ENCODE measurements at places on chromosomes 11 and 22. TPM values are rescaled to one million over a fixed set of nuclear protein-coding genes. Genes with fewer than 3 reads are reported as not detected.

- DNase-seq: no peak
These were observed 6.1 kb upstream of the ZBTB16 start for GRCh38 chr11:114053406-114053805.

- DNase-seq: no peak
These were observed 125.7 kb downstream of the TENM4 start for GRCh38 chr11:79314906-79315689.

LRRC10B gene
- 0.72 TPM for total RNA-seq

GRCh38 chr22:37990301-37990700 lies 5.9 kb upstream of the SOX10 start:
- DNase-seq: no peak

ANO9 gene
- total RNA-seq: 1.3 TPM

GRCh38 chr11:15146271-15147003 lies 31.7 kb downstream of the INSC start:
- no peak for DNase-seq

RCOR2 gene
- 6.7 TPM for total RNA-seq

DNA sequence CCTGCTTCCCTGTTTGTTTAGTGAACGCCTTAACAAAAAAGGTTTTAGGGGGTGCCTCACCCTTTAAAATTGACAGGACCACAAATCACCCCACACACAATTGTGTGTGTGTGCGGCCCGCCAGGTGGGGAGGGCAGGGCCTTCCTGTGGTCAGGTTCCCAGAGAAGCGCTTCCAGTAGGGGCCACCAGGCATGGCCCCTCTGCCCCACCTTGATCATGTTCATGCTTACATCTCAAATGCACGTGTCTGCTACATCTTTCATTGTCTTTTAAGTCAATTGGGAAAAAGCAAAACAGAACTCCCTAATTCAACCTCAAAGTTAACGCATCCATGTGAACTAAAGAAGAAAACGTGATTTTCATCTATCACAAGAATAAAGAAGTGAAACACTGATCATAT lies 1335.3 kb downstream of the TBC1D22A start:
- no peak for DNase-seq

DNA sequence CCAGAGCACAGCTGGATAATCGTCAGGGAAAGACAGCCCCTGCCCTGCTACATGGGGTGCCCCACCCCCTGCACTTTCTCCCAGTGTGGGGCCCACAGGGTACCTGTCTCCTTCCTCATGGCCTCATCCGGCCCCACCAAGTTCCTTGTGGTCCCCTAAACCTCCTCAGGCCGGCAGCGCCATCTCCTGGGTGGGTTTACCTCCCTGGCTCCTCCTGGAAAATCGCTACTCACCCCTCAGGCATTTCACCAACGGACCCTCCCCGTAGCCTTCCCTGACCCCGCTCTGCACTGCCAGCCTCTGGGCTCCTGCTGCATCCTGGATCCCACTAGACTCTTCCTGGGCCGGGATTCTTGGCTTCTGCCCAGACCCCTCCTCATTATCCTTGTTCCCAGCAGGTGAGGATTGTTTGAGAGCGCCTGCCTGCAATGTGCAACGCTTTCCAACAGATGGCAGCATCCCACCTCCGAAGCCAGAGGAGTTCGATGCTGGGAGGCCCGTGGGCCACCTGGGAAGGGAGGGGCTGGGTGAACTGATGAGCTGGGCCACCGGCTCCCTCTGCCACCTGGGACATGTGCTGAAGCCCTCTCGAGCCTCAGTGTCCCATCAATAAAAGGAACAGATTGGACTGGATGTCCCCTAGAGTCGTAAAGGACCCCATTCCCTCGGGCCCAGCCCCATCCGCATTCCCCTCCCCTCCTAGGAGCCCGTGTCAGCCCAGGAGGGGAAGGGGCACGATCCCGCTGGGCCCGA lies 44.2 kb upstream of the TTLL12 start:
- DNase-seq: peak; percentile 82

- peak; percentile 22 for DNase-seq
These were observed 10.0 kb downstream of the SLC37A2 start for GRCh38 chr11:125072961-125073590.

DNA sequence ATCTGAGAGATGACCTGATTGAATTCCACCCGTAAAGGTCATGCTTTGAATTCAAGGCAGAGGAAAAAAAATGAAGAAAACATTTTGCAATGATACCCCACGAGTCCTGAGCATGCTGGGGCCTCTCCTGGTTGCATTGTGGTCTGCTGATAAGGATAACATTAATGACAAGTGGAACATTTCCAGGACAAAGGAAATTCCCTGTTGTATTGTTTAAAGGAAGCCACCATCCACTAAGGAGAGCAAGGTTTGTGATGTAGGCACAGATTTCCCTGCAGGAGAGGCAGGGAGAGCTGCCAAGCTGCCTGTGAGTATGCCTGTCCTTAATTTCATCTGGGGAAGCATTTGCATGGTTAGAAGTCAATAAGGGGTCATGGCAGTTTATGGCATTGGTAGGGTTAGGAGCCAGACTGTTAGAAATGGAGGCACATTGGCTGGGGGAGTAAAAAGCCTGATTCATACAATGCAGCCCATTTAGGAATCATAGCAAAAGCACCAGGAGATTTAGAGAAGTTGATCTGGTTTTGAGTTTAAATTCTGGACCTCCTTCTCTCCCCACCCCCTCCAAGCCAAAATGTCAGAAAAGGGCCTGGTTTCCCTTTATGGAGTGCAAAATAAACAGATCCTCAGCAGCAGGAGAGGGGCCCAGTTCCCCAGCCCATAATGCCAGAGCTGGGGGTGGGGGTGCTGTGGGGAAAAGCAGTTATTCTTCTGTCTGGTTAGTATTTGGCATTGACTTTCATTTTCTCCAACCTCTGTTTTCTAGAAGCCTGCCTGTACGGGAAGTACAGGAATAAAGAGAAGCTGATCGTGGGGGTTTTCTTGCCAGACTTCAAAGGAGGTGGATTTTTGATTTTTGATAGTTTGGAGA lies 22.1 kb downstream of the FLI1 start:
- DNase-seq: no peak

DNA sequence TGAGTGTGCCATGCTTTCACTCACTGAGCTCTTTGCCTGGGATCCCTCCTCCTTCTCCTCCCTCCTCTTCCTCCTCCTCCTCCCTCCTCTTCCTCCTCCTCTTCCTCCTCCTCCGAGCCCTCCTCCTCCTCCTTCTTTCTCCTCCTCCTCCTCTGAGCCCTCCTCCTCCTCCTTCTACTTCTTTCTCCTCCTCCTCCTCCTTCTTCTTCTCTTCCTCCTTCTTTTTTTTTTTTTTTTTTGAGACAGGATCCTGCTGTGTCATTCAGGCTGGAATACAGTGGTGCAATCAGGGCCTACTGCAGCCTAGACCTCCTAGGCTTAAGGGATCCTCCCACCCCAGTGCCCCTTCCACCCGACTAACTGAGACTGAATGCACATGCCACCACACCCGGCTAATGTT lies 62.3 kb downstream of the DEUP1 start:
- DNase-seq: no peak

- DNase-seq: no peak
These were observed 32.0 kb downstream of the BCR start for GRCh38 chr22:23212061-23213021.
